ENCODE measurements at places on chromosomes 11 and 22.

GRCh38 chr11:8006349-8006977 lies 19.3 kb downstream of the EIF3F start:
- peak; percentile 25 for DNase-seq
- H3K4me3 ChIP-seq, result no peak overlapping the region
- H3K36me3 ChIP-seq, result no peaks in the 10 kb centered on the region
- no peak overlapping the region for H3K27ac ChIP-seq

- peak overlapping the region; percentile 63 for H3K4me3 ChIP-seq
- H3K4me1 ChIP-seq, result peaks cover 25% of the 10 kb centered on the region
- DNase-seq, result peak; percentile 35
- no peaks in the 10 kb centered on the region for H3K27me3 ChIP-seq
- H3K36me3 ChIP-seq, result no peaks in the 10 kb centered on the region
These were observed 1.2 kb upstream of the DUSP8 start for GRCh38 chr11:1573077-1573902.

DNA sequence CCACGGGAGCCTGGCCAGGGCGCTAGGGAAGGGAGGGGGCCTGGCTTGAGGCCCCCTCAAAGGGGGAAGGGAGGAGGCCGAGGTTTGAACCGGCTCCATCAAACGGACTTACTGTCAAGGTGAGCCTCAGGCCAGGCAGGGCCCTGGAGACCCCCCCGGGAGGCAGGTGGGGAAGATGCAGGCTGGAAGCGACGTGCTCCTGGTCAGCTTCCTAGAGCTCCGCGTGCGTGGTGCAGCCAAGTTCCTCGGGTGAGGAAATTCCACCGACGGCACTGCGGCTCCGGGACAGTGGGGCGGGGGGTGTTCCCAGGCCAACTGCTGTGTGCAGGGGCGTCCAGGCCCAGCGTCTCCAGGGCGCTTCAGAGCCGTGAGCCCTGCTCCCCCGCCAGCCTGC lies 7.2 kb upstream of the TRABD start:
- no peak overlapping the region for H3K4me3 ChIP-seq
- no peaks in the 10 kb centered on the region for H3K4me1 ChIP-seq
- H3K27me3 ChIP-seq, result no peaks in the 10 kb centered on the region
- H3K36me3 ChIP-seq, result no peaks in the 10 kb centered on the region
- no peak for DNase-seq
- H3K27ac ChIP-seq, result no peak overlapping the region

DNA sequence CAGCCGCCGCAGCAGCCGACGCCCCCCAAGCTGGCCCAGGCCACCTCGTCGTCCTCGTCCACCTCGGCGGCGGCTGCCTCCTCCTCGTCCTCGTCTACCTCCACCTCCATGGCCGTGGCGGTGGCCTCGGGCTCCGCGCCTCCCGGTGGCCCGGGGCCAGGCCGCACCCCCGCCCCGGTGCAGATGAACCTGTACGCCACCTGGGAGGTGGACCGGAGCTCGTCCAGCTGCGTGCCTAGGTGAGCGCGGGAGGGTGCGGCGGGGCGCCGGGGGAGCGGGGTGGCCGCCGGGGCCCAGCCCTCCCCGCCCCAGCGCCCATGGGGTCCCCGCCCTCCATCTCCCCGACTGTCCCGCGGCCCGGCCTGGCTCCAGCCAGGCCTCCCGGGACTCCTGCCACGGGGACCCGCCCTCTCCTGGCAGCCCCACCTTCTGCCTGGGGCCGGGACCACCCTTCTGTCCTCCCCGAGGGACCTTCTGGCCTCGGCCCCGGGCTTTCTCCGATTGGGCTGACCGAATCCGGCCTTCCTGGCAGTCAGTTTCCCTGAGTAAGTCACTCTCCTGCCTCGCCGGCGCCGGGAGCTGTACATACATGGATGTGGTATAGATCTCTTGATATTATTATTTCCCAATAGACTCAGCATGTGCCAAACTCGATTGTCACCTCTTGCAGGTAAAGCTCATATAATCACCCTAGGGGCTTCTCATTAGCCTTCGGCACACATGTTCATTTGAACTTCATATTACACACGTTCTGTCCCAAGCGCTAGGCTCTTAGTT lies 720 bp downstream of the PACS1 start:
- H3K4me3 ChIP-seq, result peak overlapping the region; percentile 69
- DNase-seq, result peak; percentile 45
- peaks cover 10% of the 10 kb centered on the region for H3K36me3 ChIP-seq
- H3K27ac ChIP-seq, result peak overlapping the region; percentile 83

GRCh38 chr11:66080055-66080817 lies 10.2 kb downstream of the PACS1 start:
- peak overlapping the region; percentile 38 for H3K4me3 ChIP-seq
- H3K27ac ChIP-seq, result peak overlapping the region; percentile 80
- peaks cover 66% of the 10 kb centered on the region for H3K4me1 ChIP-seq
- peaks cover 18% of the 10 kb centered on the region for H3K36me3 ChIP-seq
- no peaks in the 10 kb centered on the region for H3K27me3 ChIP-seq

DNA sequence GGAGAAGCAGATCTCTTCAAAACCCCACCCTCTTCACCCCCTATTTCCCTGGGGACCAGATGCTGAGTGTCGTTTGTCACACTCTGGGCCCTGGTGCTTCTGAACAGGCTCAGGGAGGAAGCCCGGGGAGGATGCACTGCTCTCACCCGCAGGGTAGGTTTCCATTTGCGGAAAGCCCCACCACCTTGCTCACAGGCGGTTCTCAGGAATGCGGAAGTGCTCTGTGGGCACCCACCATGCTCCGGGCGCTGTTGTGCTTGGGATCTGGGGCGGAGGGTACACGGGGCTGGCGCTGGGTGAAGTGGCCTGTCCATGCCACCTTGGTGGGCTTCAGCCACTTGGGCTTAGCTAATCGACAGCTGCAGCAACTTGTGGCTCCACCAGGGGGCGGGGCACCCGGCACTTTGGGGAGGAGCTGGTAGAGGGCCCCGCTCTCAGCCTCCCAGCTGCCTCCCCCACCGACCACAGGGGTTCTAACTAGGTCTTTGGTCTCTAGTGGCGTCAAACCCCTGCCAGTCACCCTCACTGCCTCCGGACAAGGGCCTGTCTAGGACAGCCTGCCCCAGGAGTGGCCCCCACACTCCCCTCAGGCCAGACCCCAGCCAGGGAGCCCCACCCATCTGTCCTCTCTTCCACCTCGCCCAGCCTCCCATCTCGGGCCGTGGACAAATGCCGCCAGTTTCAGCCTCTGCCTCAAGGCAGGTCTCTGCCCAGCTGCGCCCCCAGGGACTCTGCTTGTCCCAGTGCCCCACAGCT lies 7.4 kb downstream of the NDUFV1 start:
- peaks cover 25% of the 10 kb centered on the region for H3K4me1 ChIP-seq
- no peaks in the 10 kb centered on the region for H3K27me3 ChIP-seq
- H3K4me3 ChIP-seq, result peak overlapping the region; percentile 60
- DNase-seq, result peak; percentile 89
- H3K36me3 ChIP-seq, result peaks cover 36% of the 10 kb centered on the region
- peak overlapping the region; percentile 96 for H3K27ac ChIP-seq

- H3K27ac ChIP-seq, result no peak overlapping the region
- H3K36me3 ChIP-seq, result no peaks in the 10 kb centered on the region
- DNase-seq, result no peak
- no peaks in the 10 kb centered on the region for H3K27me3 ChIP-seq
These were observed 10.9 kb downstream of the BMAL1 start for GRCh38 chr11:13288375-13289029.

GRCh38 chr11:115869780-115870431 lies 365.7 kb upstream of the CADM1 start:
- no peak overlapping the region for H3K4me3 ChIP-seq
- H3K36me3 ChIP-seq, result no peaks in the 10 kb centered on the region
- H3K4me1 ChIP-seq, result no peaks in the 10 kb centered on the region
- DNase-seq, result no peak

- peaks cover 97% of the 10 kb centered on the region for H3K4me1 ChIP-seq
- H3K27ac ChIP-seq, result peak overlapping the region; percentile 75
- peak overlapping the region; percentile 36 for H3K4me3 ChIP-seq
- no peaks in the 10 kb centered on the region for H3K27me3 ChIP-seq
These were observed 16.6 kb downstream of the TBC1D10A start for GRCh38 chr22:30309951-30310741.

DNA sequence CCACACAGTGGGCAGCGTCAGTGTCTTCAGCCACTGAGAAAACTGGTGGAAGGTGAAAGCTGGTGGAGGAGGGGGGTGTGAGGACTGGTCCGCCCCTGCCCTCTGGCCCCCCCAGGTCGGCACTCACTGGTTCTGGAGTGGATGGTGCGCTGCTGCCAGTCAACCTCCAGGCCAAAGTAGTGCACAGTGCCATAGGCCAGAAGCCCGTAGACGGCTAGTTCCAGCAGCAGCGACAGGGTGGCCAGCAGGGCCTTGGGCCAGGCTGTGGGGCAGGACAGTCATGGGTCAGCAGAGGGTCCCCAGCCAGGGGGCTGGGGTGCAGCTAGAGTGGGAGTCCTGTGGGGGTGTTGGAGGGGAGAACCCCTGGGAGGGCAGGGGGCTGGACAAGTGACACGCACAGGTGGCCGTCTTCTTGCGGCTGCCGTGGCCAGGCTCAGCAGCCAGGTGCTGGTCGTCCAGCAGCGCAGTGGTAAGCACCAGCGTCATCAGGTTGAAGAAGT lies 2.2 kb downstream of the LMF2 start:
- peaks cover 19% of the 10 kb centered on the region for H3K4me1 ChIP-seq
- H3K4me3 ChIP-seq, result no peak overlapping the region
- H3K36me3 ChIP-seq, result no peaks in the 10 kb centered on the region
- no peaks in the 10 kb centered on the region for H3K27me3 ChIP-seq

GRCh38 chr22:22403306-22403705 lies 105.2 kb downstream of the ZNF280B start:
- no peak overlapping the region for H3K27ac ChIP-seq
- H3K4me3 ChIP-seq, result no peak overlapping the region
- no peaks in the 10 kb centered on the region for H3K27me3 ChIP-seq
- H3K4me1 ChIP-seq, result no peaks in the 10 kb centered on the region
- no peak for DNase-seq
- no peaks in the 10 kb centered on the region for H3K36me3 ChIP-seq

GRCh38 chr11:17238377-17238776 lies 30.6 kb upstream of the PIK3C2A start:
- H3K4me1 ChIP-seq, result no peaks in the 10 kb centered on the region
- no peak overlapping the region for H3K4me3 ChIP-seq
- no peak for DNase-seq
- H3K36me3 ChIP-seq, result no peaks in the 10 kb centered on the region
- H3K27me3 ChIP-seq, result no peaks in the 10 kb centered on the region

DNA sequence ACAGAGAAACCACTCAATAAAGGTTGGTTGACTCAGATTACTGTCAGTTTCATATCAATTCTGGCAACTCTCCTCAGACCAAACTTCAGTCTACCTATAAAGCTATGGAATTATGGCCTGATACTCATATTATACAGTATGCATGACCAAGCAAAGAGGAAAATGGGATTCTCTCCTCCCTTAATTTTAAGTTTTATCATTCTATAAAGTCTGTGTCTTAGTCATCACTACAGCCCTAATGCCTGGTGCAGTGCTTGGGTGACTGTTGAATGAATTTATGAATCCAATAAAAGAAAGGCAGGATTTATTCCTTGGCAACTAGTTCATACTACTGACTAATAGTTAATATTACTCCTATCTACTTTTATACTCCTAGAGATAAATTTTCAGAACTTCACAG lies 37.6 kb upstream of the GRAMD1B start:
- no peak for DNase-seq
- no peak overlapping the region for H3K4me3 ChIP-seq
- H3K27ac ChIP-seq, result no peak overlapping the region
- no peaks in the 10 kb centered on the region for H3K4me1 ChIP-seq
- H3K36me3 ChIP-seq, result no peaks in the 10 kb centered on the region

DNA sequence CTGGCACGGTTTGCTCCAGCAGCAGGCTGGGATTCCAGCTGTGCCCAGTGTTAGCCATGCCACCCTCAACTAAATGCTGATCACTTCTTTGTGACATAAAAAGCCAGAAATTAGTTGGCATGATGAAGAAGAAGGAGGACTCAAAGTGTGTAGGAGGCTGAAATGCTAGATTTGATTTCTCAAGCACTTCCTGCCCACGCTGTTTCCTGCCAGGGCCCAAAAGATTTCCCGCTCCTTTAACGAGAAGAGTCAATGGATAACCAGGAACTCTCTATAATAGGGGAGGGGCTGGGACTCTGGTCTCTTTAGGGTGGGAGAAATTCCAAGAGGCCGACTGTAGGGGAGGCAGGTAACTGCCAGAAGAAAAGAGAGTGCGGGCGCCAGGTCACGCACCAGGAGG lies 26.4 kb downstream of the APOL3 start:
- H3K27ac ChIP-seq, result no peak overlapping the region
- no peak for DNase-seq
- H3K27me3 ChIP-seq, result no peaks in the 10 kb centered on the region

DNA sequence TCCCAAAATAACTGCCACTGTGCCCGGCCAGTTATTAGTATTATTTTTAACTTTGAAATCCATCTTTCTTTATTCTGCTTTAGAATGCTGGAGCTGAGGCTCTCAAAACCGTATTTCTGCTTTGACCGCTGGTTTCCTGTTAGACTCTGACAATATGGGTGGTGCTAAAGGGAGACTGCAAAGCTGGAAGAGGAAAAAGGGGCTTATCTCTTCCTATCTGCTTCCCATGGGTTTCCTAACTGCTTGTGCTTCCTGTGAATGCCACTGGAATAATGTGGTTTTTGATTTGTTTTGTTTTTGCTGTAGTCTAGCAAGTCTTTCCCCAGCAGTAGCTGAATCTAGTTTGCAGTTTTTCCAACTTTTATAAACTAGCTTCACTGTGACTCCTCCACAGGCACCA lies 43.6 kb downstream of the XRRA1 start:
- no peaks in the 10 kb centered on the region for H3K27me3 ChIP-seq
- DNase-seq, result no peak
- no peaks in the 10 kb centered on the region for H3K4me1 ChIP-seq

- no peaks in the 10 kb centered on the region for H3K27me3 ChIP-seq
- no peaks in the 10 kb centered on the region for H3K36me3 ChIP-seq
- no peak overlapping the region for H3K27ac ChIP-seq
- H3K4me3 ChIP-seq, result no peak overlapping the region
- DNase-seq, result no peak
These were observed 23.0 kb downstream of the MOGAT2 start for GRCh38 chr11:75740681-75741080.

- no peaks in the 10 kb centered on the region for H3K27me3 ChIP-seq
- H3K4me3 ChIP-seq, result no peak overlapping the region
- no peaks in the 10 kb centered on the region for H3K4me1 ChIP-seq
- no peak overlapping the region for H3K27ac ChIP-seq
- H3K36me3 ChIP-seq, result no peaks in the 10 kb centered on the region
- DNase-seq, result no peak
These were observed 271.6 kb upstream of the NARS2 start for GRCh38 chr11:78846269-78846668.
